ENCODE measurements at places on chromosomes 12 and 14.

DNA sequence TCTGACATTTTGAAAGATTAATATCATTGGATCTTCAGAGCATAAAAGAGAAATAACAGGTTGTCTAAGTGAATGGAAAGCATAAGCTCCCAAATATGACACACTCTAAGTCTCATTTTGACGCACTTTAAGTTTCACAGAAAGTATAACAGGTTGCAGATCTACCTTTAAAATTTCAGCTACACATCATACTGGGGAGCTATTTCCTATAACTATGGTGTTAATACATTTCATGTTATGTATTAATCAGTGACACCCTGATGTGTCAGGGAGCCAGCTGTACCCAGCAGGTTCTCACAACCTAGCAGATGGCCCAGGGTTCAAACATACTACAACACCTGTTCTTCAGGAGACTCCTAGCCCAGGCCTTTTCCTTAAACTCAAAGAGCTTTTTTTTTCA, 31.1 kb upstream of the TMX1 start:
- DNase-seq = no peak

DNA sequence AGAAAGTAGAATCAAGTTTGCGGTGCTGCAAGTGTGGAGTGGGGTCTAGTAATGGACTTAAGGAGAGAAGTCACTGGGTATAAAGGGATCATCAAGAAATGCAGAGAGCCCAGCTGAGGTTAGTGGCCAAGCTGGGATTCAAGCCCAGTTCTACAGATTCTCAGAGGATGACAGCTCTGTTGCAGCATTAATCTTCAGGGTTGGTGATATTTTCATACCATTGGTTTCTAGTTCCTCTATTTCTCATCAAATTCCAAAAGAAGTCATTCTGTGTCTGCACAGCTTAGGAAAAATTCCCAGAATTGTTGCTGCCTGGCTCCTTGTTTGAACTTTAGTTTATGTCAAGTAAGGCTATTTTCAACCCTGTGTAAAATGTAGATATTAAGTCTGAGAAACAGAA, 169.5 kb upstream of the NTF3 start:
- no peak for DNase-seq

DNA sequence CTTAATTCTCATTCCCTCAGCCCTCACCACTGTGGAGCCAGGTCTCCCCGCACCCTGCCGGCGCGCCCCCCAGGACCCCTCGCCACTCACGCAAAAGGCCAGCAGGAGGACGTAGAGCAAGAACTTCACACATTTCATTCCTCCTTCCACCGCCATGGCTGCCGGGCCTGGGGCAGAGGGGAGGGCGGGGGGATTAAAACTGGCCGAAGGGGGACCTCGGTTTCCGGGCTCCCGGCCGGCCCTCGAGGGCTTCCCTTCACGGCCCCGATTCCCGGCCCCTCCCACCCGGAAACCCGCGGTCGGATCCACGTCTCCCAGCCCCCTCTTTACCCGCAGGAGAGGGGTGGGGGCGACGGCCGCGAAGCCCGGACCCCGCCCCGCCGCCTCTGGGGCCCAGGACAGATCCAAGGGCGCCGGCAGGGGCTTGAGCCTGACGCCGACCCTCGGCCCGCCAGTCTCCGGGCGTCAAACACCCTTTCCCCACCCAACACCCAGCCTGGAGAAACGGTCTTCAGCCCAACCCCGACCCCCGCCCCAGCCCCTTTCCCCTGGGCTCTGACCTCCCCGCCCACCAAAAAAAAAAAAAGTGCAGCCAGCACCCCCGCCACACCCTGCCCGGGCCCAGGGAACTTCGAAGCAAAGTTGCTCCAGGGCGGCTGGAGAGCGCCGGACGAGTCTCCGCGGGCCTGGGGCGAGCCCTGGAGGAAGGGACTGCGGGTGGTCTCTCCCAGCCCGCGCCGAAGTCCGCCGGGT, 447 bp downstream of the CD63 start:
- DNase-seq = no peak

GRCh38 chr14:74048281-74048680, 29.1 kb downstream of the BBOF1 start:
- DNase-seq = no peak

Data from stimulated activated CD4-positive, alpha-beta T cell treated with anti-CD3 and anti-CD28 coated beads, TNF-alpha, amount 100 ng/mL, for 1 hour (primary cell).